ENCODE measurements at places on chromosomes 4 and X. TPM values are rescaled to one million over a fixed set of nuclear protein-coding genes. Genes with fewer than 3 reads are reported as not detected.
A peak's percentile ranks its signal among the peaks of the same experiment; 100 is the strongest.

LPAR4 gene
- 18.4 TPM for polyA plus RNA-seq

LRIT3 gene
- 1.4 TPM for polyA plus RNA-seq

ZNF630 gene
- polyA plus RNA-seq: 5.1 TPM

- no peak for DNase-seq
Measured at GRCh38 chr4:1479454-1479853, 73.2 kb upstream of the NKX1-1 start.

DNA sequence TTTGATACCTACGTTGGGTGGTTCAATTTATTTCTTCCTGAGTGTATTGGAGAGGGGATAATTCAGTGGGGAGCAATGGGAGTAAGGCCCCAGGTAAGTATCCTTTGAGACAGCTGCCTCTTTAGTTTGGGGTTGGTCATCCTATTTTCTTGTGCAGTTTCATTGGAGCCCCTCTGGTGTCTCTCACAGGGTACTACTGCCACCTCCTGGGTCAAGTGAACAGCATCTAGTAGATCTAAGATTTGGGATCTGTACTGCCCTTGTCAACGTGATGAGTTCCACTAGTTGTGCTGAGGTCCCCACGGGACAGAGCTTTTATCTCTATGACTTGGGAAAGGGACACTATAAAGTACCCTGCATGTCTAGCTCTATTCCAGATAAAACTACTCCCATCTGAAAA is 80.6 kb downstream of the PBDC1 start:
- peak; percentile 37 for DNase-seq

DNA sequence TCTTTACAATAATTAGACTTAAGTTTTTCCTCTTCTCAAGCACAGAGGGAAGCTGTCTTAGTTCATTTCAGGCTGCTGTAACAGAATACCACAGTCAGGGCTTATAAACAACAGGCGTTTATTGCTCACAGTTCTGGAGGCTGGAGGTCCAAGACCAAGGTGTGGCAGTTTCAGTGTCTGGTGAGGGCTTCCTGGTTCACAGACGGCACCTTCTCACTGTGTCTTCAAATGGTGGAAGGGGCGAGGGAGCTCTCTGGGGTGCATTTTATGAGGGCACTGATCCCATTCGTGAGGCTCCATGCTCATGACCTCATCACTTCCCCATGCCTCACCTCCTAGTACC is 115.7 kb upstream of the MXRA5 start:
- no peak for DNase-seq

DNA sequence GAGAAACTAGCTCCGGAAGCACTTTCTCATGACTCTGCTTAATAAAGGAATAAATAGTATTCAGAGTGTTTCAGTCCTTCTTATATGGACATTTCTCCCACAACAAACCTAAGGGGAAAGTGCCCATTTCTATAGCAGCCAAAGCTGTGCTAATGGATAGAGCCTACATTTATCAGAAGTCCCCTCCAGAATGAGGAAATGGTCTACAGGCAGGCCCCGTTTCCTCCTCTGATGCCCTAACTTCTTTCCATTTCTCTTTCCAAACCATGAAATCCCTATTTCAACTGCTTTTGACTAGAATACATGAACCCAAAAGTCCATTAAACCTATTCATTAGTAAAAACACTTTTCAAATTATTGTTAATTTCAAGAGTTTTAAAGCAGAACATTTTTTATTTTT is 4.5 kb downstream of the ACSL1 start:
- DNase-seq: no peak

- DNase-seq: no peak
Measured at GRCh38 chr4:16079046-16079445, 4.8 kb downstream of the PROM1 start.

DNA sequence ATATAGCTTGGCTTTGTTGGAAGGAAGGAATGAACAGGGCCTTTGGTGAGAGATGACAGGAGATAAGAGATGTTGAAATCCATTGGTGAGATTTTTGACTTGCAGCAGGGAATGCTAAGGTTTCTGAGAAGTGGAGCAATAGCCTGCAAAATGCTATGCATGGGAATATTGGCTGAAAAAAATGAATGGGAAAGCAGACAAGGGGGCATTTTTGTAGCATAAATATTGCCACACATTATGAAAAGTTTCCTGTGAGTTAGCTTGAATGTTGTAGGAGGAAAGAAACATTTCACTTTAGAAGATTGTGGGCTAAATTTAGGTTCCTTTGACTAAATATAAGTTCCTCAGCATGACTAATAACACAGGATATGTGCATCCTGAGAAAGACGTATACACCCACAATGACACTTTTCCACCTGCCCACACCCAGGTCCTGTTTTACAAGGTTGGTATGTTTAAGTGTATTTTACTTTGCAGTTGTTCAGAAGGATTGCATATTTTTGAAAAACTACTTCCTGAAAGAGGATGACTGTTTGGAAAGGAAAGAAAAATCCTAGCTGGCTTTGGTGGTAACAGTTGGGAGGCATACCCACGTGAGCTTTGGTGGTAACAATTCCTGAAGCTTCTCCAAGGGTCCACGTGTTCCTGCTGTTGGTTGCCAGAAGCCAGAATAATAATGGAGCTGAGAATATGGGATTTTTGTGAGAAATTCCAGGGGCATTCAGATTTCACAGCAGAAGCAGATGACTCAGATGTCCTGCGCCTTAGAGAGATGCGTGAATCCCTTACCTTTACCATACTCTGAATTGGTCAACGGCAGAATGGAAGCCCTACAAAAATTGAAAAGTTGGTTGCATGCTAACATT is 28.5 kb downstream of the PHEX start:
- no peak for DNase-seq

All from left kidney (tissue), 8 donors.